ENCODE measurements at places on chromosomes 1 and 21.

DNA sequence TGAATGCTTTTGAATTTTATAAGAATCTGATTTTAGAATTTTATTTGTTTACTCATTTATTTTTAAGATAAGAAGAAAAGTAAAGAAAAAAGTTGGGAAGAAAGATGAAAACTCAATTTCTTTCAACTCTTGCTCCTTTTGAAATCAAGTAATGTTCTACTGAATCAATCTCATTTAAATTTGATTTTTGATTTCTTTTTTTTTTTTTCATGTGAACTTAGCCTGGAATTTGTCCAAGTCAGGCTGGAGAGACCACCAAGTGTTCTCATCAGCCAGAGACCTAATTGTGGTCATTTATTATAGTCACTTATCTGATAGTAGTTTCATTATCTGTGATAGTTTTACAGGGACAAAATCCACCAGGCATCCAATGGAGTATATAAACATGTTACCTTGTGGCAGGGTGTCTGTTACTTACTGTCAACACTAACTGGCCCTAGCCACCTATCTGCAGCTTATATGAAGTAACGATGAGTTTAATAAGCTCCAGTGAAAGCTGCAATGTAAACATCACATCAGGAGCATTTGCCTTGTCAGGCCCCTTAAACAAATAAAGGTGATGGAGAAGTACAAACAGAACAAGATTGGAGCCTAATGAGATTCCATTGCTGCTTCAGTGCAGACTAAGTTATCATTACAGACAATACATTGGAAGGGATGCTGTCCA lies 39.2 kb downstream of the HLX start:
- DNase-seq = no peak

DNA sequence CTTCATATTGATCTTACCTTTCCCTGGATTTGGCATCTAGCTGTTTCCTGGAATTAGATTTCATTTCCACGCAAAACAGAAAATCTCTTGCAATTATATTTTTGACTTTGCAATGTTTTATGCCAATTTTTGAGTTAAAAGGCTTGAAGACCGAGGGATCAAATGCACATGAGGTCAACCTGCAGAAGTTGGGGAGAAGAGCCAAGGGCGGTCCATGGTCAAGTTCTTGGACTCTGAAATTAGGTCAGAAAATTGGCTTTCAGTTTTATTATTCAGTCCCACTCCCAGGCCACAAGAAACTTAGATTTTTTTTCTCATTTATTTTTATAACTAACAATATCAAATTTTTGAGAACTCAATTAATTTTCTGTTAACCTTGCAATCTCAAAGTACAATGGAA lies 499.1 kb upstream of the USP24 start:
- DNase-seq = no peak

DNA sequence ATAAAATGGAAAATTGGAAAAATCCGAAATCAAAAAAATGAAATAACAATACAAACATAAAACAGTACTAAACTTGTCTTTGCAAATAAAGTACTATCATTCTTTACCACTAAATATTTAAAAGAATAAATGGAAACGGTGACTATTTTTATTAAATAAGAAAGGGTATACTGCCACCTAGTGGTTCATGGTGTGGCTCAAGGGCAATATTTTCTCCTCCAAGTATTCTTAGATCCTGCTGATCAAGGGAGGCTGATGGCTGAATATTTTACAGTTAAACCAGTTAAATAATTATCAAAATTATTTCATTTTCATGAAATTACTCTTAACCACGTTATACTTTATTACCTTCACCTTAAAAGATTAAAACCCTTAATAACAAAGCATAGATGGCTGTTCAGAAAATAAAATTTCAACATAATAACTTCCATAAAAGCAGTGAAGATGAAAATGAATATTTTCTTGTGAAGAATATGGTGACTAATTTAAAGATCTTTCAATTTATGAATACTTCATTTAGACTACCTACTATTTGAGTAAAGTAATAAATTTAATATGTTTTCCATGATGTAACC lies 1793.9 kb downstream of the NCAM2 start:
- DNase-seq = peak; percentile 0

DNA sequence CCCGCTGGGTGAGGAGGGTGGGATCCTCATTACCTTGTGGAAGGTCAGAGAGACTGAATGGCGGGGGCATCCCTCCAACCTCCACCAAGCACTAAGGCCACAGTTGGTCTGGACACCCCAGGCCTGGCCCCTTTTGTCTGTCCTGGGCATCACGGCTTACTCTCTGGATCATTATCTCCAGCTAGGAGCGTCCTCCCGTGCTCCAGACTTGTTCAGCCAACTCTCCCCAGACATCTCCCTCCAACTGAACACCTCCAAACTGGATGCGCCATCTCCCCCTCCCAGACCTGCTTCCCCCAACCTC lies 7.3 kb upstream of the GJB5 start:
- no peak for DNase-seq

DNA sequence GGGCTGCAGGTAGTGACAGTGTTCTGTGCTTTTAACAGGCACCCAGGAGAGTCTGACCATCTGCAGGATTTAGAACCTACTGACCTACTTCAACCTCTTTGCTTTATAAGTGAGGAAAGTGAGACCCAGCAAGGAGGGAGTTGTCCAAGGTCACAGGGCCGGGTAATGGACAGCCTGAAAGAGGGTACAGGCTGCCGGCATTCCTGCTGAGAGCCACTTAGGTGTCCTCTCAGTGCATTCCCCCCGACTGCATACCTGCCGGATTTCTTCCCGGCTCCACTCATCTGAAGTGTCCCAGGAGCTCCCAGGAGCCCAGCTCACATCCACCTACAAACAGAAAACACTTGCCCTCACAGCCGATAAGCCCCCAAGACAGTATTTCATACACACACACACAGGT lies 13.9 kb downstream of the PHLDA3 start:
- DNase-seq = no peak

DNA sequence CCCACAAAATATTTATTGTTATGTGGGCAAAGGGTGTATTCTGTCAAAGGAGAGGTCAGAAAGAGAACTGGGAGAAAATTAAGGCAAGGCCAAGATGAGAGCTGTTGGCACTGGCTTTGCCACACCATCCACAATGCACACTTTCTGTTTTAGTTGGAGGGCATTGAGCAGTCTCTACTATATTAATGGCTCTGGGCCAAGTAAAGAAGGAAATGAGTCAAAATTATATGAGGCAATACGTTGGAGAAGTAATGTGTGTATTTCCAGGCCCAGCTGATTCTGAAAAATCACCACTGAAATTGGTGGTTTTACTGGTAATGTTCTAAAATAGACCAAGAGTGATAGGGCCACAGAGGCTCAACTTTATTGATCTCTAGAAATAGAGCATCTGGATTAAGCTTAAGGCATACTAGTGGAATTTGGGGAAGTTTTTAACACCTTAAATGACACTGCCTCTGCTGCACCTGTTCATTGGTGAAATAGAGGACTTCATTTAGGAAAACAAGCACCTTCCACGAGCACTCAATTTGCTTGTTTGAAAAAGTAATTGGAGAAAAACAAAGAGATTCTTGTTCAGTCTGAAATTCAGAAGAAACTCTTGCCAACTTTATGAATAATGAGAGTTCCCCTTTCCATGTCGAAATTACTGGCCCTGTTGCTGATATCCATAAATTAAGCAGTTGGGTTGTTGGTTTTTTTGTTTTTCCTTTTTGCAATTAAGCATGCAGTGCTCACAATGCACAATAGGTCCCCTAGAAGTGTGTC lies 424.9 kb downstream of the ADGRL2 start:
- no peak for DNase-seq

DNA sequence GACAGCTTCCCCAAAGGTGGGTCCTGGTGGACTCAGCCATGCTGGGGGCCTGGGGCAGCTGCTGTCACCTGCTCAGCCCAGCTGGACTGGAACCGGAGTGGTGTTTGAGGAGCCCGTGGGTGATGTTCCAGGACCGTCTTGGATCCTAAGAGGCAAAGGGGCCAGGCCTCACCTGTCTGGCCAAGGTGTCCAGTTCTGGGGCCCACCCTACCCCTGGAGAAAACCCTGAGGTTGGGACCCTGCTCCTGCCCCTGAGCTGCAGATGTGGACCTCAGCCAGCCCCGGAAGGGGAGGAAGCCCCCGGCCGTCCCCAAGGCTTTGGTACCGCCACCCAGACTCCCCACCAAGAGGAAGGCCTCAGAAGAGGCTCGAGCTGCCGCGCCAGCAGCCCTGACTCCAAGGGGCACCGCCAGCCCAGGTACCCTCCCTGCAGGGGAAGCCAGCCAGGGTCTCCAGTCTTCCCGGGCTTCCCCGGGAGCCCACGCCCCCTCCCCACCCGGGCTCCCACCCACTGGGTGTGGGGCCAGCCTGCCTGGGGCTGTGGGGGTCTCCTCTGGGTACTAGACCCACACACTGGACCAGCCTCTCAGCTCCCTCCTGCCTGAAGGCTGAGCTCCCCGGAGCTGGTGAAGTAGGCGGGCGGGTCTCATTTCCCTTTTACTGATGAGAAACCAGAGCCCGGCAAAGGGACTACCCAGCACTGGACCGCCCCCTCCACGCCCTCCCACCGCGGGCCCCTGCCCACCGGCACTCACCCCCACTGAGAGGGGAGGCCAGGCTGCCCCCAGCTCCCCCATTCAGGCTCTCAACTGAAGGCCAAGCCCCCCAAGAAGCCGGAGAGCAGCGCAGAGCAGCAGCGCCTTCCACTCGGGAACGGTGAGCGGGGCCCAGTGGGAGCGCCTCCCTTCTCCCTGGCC lies 1.3 kb downstream of the AIRE start:
- DNase-seq = no peak

DNA sequence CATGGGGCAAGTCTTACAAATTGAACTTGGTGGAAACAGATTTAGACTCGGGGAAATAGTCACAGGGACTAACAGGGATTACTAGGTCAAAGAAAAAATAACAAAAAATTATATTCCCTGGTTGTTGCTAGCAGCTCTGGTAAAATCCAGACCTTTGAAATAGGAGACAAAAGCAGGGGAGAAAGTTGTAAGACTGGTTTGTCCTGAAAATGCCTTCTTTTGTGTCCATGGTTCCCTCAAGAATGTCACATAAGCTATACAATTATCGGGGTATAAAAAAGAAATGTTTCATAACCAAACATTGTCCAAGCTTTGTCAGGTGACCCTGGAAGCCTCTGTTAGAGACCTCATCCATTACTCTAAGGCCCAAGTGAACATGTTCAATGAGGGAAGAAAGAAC lies 33.1 kb downstream of the KIAA0319L start:
- no peak for DNase-seq

DNA sequence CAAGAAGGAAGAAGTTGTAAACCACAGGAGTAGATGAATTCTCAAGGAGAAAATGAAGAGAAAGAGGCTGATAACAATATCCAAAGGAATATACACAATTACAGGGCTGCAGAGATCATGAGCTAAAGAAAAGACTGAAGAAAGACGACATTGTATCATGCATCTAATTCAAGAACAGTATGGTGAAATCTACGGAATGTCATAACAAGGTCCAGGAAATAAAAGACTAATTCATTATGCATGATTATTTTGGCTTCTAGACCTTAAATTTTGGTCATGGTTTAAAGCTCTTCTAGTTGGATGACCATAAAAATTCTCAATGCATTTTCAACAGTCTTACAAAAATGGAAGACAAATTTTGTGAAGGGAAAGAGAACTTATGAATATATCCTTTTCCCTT lies 71.7 kb downstream of the SH3GLB1 start:
- no peak for DNase-seq

DNA sequence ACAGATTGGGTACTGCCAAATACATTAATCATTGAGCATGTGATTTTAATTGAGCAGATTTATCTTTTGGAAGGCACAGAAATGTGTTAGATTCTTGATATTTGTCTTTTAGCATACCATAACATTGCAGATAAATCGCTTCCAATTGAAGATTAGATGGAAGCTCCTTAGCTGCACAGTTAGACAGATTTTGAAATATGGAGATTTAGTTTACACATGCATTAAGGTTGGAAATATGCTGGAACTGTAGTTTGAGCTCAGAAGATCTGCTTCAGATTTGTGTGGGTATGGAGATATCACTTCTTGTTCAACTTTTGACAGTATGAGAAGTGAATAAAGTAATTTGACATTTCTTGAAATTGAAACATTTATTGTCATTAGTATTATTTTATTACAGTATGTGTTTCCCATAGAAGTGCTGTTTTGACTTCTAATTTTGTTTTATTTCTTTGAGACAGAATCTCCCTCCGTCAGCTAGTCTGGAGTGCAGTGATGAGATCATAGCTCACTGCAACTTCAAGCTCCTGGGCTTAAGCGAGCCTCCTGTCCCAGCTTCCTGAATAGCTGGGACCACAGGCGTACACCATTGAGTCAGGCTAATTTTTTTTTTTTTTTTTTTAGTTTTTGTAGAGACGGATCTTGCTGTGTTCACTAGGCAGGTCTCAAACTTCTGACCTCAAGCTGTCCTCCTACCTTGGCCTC lies 29.1 kb downstream of the THRAP3 start:
- no peak for DNase-seq

DNA sequence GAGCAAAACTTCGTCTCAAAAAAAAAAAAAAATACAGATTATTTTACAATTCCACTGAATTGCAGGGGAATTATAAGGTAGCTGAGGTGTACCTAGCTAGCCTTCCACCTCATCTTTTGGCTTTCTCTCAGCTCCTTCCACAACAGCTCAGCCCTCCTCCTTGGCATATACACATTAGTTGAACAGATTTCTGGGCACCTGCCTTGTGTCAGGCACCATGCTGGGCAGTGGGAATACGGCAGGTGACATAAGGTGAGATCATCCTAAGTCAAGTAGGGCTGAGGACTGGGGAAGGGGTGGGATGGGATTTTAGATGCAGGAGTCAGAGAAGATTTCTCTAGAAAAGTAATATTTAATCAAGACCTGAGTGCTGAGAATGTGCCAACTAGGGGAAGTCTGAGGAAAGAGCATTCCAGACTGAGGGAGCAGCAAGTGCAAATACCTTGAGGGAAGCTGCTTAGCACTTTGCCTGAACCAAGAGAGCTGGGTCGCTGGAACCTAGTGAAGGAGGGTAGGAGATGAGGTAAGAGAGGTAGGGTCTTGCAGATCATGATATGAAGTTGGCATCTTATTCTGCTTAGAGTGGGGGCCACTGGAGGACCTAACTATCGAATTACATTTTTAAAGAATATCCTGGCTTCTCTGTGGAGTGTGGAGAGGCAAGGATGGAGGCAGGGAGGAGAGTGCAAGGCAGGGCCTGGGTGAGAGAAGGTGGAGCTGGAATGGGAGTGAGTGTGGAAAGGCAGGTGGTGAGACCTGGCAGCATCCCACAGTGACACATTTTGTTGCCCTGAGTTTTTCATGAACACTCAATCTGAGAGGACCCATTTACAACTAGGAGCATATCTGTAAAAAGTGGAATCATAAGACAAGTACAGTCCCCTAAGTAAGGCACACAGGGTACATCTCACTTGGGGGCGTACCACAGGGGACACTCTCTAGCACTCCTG lies 28.2 kb downstream of the LAMC2 start:
- no peak for DNase-seq

- no peak for DNase-seq
These were observed 187.1 kb upstream of the CACYBP start for GRCh38 chr1:174812656-174813055.

GRCh38 chr1:31199236-31199790 lies 40.4 kb downstream of the NKAIN1 start:
- DNase-seq = no peak

All from A549 (cell line).